ENCODE measurements at places on chromosomes 3 and 15. TPM values are rescaled to one million over a fixed set of nuclear protein-coding genes. Genes with fewer than 3 reads are reported as not detected.

GRCh38 chr15:43067717-43068461 is 37.9 kb downstream of the UBR1 start:
- H3K27me3 ChIP-seq, result no peaks in the 10 kb centered on the region
- H3K4me1 ChIP-seq, result no peaks in the 10 kb centered on the region
- no peak overlapping the region for H3K27ac ChIP-seq
- no peak overlapping the region for H3K4me3 ChIP-seq
- DNase-seq, result peak; percentile 52
- H3K36me3 ChIP-seq, result peaks cover 21% of the 10 kb centered on the region

- no peak overlapping the region for H3K4me3 ChIP-seq
- H3K27me3 ChIP-seq, result peaks cover 20% of the 10 kb centered on the region
Measured at GRCh38 chr15:40239693-40240618, 1.1 kb downstream of the PAK6 start.

- H3K27me3 ChIP-seq, result no peaks in the 10 kb centered on the region
- H3K27ac ChIP-seq, result no peak overlapping the region
- H3K36me3 ChIP-seq, result peaks cover 3% of the 10 kb centered on the region
- peaks cover 8% of the 10 kb centered on the region for H3K4me1 ChIP-seq
Measured at GRCh38 chr3:8959668-8960067, 3.6 kb downstream of the RAD18 start.

- no peak for DNase-seq
- H3K27me3 ChIP-seq, result no peaks in the 10 kb centered on the region
- H3K27ac ChIP-seq, result no peak overlapping the region
- H3K4me3 ChIP-seq, result no peak overlapping the region
- no peaks in the 10 kb centered on the region for H3K36me3 ChIP-seq
Measured at GRCh38 chr3:68033867-68034266, 379.5 kb upstream of the SUCLG2 start.

GRCh38 chr15:68818769-68819494 is 1.8 kb downstream of the ANP32A start:
- no peaks in the 10 kb centered on the region for H3K36me3 ChIP-seq
- peak overlapping the region; percentile 87 for H3K27ac ChIP-seq
- peak overlapping the region; percentile 78 for H3K4me3 ChIP-seq
- no peaks in the 10 kb centered on the region for H3K27me3 ChIP-seq
- no peak for DNase-seq
- peaks cover 10% of the 10 kb centered on the region for H3K4me1 ChIP-seq

DNA sequence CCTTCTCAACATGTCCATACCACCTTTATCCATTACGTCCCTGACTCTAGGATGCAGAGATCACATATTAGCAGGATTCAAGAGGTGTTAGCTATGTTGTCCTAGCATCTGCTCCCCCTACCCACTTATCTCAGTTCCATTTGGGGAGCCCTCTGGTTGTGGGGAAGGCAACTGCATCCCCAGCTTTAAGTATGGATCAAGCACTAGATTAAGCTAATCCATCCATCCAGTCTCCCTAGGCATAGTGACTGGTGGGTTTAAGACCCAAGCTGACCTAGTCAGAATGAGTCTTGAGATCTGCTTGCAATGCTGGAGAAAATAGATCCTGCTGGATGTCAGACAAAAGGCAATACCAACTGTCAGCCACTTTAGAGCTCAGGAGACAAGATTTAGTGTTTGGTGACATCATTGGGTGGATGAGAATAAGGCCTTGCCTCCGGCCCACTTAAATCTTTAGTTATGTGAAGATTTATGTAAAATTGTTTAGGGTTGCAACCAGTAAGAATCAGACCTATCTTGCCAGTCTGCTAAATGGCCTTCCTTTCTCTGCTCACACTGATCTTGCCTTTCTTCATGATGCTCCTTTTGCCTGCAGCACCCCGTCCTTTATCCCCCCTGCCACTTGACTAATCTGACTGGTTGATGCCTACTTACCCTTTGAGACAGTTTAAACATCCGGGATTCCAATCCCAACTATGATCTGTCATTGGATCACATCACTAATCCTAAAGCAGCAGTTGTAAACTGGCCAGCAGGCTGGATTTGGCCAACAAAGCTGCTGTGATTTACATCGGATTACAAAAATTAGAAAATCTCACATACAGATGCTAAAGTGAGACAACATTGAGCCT is 2.1 kb upstream of the ISY1 start:
- H3K27me3 ChIP-seq, result no peaks in the 10 kb centered on the region
- DNase-seq, result no peak
- H3K4me1 ChIP-seq, result peaks cover 2% of the 10 kb centered on the region
- H3K36me3 ChIP-seq, result peaks cover 22% of the 10 kb centered on the region
- no peak overlapping the region for H3K4me3 ChIP-seq

DNA sequence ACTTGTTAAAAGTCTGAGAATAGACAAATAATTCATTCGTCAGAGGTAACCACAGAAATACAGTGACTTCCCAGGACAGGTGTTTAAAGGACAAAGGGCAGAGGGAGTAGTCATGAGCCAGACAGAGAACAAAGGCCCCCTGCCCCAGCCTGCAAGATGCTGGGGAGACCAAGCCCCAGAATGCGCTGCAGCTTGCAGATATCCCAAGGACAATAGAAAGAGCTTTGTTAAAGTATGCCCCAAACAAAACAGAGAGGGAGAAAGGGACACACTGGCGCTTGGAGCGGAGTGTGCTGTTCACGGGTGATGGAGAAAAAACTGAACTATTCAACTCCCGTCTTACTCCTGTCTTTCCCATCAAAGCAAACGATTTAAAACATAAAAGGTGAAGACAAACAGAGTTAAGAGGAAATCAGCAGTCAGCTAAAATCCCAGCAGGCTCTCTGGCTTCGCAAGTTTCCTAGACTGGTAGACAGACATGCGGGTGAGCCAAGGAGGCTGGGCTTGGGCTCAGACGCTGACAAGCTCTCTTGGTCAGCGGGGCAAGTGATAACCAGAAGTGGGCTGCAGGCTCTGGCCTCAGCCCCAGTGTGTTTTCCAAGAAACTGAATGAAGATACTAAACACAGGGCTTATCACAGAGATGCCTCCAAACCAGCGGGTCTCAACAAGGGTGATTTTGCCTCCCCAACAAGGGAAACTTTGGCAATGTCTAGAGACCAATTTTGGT is 130.1 kb downstream of the UACA start:
- peaks cover 2% of the 10 kb centered on the region for H3K4me1 ChIP-seq
- H3K27me3 ChIP-seq, result no peaks in the 10 kb centered on the region
- no peak overlapping the region for H3K4me3 ChIP-seq
- no peaks in the 10 kb centered on the region for H3K36me3 ChIP-seq

- no peak overlapping the region for H3K27ac ChIP-seq
- no peaks in the 10 kb centered on the region for H3K36me3 ChIP-seq
- H3K27me3 ChIP-seq, result no peaks in the 10 kb centered on the region
Measured at GRCh38 chr3:58565621-58566397, 11.4 kb downstream of the FAM107A start.

DNA sequence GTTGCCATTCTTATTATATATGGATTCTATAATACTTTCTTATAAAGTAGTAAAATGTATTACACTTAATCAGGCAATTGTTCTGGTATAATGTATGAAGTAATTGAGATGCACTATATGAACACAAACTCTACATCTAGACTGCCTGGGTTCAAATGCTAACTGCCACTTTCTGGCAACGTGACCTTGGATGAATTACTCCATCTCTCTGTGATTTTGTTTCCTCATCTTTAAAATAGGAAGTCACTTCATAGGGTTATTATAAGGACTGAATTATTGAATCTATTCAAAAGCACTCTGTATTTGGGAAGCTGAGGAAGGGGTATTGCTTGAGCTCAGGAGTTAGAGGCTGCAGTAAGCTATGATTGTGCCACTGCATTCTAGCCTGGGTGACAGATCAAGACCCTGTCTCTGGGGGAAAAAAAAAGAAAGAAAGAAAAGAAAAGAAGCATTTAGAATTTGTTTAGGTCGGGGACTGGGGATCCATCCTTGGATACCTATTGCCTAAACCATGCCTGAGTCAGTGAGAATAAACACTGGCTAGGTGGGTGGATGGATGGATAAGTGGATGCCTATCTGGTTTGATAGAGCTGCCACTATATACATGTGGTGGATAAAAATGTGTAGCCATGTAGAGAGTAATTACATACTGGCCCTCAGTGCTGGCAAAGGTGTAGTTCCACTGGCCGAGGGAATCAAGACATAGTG is 2.5 kb downstream of the TM4SF1 start:
- no peak for DNase-seq
- peak overlapping the region; percentile 54 for H3K4me3 ChIP-seq
- peak overlapping the region; percentile 96 for H3K27ac ChIP-seq
- no peaks in the 10 kb centered on the region for H3K27me3 ChIP-seq
- H3K4me1 ChIP-seq, result peaks cover 27% of the 10 kb centered on the region

DNA sequence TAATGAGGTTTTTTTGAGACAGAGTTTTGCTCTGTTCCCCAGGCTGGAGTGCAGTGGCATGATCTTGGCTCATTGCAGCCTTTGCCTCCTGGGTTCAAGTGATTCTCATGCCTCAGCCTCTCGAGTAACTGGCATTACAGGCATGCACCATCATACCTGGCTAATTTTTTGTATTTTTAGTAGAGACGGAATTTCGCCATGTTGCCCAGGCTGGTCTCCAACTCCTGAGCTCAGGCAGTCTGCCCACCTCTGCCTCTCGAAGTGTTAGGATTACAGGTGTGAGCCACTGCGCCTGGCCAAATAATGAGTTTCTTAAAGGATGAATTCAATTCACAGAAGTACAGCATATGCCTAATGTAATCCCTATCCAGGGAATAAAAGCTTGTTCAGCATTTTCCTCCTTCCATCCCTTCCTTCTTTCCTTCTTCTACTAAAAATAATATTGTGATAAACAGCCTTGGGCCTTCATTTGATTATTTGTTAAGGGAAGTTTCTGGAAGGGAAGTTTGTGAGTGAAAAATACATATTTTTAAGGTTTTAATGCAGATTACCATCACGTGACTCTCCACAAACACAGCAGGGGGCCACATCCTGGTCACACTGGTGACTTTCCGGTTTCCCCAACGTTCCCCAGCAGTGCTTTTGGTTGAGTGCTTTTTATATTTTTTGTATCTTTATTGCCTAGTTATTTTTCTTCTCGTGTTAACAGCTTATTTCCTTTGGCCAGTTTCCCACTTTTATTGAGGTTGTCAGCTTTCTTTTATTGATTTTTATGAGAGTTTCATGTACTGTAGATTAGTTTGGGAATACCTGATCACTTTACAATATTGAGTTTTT is 116.8 kb downstream of the USP13 start:
- no peak for DNase-seq
- H3K4me1 ChIP-seq, result no peaks in the 10 kb centered on the region
- no peaks in the 10 kb centered on the region for H3K27me3 ChIP-seq
- no peak overlapping the region for H3K27ac ChIP-seq
- H3K4me3 ChIP-seq, result no peak overlapping the region

DNA sequence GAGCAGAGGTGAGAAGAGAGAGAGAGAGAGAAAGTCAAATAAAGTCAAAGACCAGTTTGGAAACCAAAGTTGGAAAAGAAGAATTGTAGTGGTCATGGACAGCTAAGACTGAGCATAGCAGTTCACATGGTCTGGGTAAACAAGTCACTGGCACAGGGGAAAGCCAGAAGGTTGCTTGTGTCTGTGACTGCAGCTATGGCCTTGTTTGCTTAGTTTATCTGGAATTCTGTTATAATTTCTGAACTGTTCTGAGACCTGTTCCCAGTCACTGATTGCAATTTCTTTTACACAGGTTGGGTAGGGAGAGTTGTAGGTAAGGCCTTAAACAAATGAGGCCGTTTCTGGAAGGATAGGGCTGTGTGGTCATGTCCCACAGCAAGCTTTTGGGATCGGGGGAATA is 43.4 kb upstream of the MYZAP start:
- peaks cover 24% of the 10 kb centered on the region for H3K27me3 ChIP-seq
- no peak overlapping the region for H3K4me3 ChIP-seq
- H3K4me1 ChIP-seq, result peaks cover 8% of the 10 kb centered on the region
- DNase-seq, result no peak

- no peaks in the 10 kb centered on the region for H3K27me3 ChIP-seq
- H3K4me1 ChIP-seq, result peaks cover 2% of the 10 kb centered on the region
- H3K36me3 ChIP-seq, result no peaks in the 10 kb centered on the region
- H3K4me3 ChIP-seq, result no peak overlapping the region
- no peak for DNase-seq
Measured at GRCh38 chr3:186996356-186996755, 66.0 kb downstream of the ST6GAL1 start.

DNA sequence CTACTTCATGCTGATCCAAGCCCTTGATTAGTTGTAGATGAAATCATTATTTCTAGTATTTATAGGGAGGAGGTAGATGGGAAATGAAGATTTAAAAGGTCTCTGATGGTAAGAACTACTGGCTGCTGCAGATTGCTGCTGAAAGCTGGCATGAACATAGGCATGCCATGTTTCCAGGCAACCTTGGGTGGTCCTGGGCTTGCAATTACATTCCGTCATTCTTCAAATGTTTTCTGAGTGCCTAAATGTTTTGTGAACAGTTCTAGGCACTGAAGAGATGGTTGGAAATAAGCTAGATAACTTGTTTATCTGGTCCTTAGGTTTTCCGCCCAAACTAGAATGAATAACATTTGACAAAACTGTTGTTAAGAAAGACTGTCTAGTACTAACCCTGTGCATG is 95.8 kb downstream of the KCNAB1 start:
- H3K4me1 ChIP-seq, result 0 out of 2 replicates have a peak, but pooled peaks cover 2% of the 10 kb centered on the region
- H3K36me3 ChIP-seq, result no peaks in the 10 kb centered on the region
- no peak for DNase-seq
- no peak overlapping the region for H3K27ac ChIP-seq

DNA sequence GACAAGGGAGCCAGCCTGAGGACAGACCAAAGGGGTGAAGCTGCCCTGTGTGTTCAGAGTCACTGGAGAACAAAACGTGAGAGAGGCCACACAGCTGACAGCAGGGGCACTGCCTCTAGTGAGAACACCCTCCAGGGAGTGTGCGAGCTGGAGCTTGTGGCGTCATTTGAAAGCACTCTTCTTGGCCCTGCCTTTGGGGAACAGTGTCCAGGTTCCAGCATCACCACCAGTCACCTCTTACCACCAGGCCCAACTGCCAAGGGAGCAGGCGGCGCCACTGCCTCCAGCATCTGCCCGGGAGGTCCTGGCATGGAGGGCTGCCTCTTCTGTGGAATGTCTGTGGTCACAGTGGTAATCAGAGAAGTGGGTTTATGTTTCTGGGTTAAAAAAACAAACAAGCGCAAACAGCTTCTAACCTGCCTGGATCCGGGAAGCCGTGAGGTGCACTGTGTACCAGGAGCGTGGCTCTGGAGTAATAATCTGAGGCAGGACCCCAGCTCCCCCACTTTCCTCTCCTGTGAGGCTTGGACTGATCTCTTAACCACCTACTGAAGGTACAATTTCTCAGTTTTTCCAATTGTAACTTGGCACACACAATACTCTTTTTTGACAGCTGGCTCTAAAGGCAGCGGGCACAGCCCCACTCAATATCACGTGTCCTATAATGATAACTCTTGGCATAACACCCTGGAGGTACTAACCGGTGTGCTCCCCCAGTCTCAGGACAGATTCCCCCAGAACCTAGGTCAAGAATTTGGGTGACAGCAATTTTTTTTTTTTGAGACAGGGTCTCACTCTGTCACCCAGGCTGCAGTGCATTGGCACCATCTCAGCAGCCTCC is 32.2 kb upstream of the CDCP1 start:
- no peaks in the 10 kb centered on the region for H3K27me3 ChIP-seq
- H3K4me3 ChIP-seq, result no peak overlapping the region
- peak; percentile 69 for DNase-seq
- H3K27ac ChIP-seq, result peak overlapping the region; percentile 18

Gene ITPKA
- total RNA-seq, result 1.4 TPM

Gene GOLGA8R
- total RNA-seq, result 1.1 TPM

Gene ROBO2
- total RNA-seq, result 14.5 TPM

Gene THRB
- total RNA-seq, result under 0.01 TPM

Gene PEX5L
- total RNA-seq, result under 0.01 TPM

Gene SLC6A11
- not detected for total RNA-seq

Gene EPHA3
- 0.18 TPM for total RNA-seq

Gene HIGD2B
- not detected for total RNA-seq
